ENCODE measurements at places on chromosomes 4 and X.

DNA sequence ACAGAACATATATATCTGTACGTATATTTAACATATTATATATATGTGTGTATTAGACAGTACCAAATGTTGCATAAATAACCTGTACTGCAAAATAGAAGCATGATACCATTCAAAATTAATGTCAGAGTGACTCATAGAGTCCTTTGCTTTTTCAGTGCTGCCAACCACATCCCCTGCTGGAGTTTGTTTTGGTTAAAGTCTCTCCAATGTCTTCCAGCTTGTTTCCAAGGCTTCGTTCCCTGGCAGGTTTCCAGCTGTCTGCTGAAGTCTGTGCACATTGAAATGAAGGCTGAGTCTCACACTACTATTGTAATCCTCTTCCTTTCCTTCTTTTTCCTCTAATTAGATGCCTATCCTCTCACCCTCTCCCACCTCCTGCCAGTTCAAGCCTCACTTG, 14.9 kb downstream of the NRK start:
- DNase-seq: peak; percentile 69

- no peak for DNase-seq
Observed at GRCh38 chr4:6548201-6548881, 26.6 kb upstream of the MAN2B2 start.

DNA sequence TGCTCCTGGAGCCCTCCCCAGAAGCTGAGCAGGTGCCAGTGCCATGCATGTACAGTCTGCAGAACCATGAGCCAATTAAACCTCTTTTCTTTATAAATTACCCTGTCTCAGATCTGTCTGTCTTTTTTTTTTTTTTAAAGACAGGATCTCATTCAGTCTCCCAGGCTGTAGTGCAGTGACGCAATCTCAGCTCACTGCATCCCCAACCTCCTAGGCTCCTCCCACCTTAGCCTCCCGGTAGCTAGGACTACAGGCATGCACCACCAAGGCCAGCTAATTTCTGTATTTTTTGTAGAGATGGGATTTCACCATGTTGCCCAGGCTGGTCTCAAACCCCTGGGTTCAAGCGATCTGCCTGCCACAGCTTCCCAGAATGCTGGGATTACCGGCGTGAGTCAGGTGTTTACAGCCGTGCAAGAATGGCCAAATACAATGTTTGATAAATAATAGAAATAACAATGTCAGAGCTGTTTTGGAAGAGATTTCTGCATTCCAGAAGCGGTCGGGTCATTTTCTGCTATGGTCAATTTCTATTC, 68.8 kb downstream of the SLC2A9 start:
- DNase-seq: no peak

- peak; percentile 64 for DNase-seq
Observed at GRCh38 chrX:13357925-13358324, 38.1 kb upstream of the ATXN3L start.

DNA sequence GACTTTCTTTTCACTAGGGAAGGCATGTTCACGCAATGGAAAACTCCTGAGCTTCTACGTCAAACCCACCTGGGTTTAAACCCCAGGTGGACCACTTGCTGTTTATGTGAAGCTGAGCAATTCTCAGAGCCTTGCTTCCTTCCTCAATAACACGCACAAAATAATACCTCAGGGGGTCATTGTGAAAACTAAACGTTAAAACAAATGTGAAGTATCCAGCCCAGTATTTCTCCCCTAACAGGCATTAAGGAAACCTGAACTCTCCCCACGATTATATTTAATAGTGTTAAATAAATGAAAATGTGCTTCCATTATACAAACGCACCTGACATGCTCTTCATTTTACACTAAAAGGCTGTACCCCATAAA, 117.5 kb downstream of the AFAP1 start:
- no peak for DNase-seq

GRCh38 chr4:184200296-184200695, 17.4 kb downstream of the ENPP6 start:
- DNase-seq: no peak

DNA sequence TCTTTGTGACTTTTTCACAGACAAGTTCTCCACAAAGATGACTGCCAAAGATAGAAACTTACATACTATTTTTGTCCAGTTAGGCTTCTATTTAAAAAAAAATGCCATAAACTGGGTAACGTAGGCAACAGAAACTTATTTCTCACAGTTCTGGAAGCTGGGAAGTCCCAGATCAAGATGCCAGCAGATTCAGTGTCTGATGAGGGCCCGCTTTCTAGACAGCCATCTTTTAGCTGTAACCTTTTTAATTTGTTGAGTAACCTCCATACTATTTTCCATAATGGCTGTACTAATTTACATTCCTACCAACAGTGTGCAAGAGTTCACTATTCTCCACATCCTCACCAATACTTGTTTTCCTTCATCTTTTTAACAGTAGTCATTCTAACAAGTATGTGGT, 55.5 kb downstream of the ARHGEF38 start:
- no peak for DNase-seq

GRCh38 chr4:85607624-85608023, 132.7 kb downstream of the ARHGAP24 start:
- DNase-seq: no peak

- no peak for DNase-seq
Observed at GRCh38 chr4:102506523-102506922, 5.4 kb downstream of the NFKB1 start.

DNA sequence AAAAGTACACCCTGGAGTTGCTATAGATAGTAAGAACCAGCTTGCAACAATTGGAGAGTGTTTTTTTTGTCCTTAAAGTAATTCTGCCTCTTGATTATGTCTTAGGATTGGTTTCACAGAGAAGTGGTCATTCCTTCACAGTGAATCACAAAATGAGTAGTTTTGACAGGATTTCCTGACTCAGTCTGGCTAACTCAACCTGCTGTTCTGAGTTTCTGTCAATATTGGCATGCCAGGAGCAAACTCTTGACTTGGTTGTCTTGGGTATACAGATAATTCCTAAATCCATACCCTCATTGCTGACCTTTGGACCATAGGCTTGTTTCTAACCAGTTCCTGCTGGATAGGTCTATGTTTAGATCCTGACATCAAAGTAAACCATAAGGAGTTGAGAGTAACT, 9.4 kb downstream of the FHIP1A start:
- DNase-seq: no peak

- no peak for DNase-seq
Observed at GRCh38 chr4:117575850-117576249, 458.4 kb upstream of the NDST3 start.

- no peak for DNase-seq
Observed at GRCh38 chr4:174669270-174669669, 147.0 kb upstream of the HPGD start.

DNA sequence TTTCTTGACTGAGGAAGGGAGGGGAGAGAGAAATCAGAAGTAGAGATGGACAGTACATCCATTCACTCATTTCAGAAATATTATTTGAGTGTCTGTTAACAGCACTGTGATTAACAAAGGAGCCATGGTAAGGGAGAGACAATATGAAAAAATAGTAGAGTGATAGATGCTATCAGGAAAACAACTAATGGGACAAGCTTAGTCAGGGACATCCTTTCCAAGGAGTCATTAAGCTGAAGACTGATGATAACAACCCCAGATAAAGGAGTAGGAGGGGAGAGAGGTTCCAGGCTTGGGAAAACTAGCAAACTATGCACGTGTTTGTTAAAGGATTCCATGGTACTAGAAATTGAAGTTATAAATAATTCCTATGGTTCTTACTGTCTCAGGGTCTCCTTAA, 122.2 kb downstream of the CBR4 start:
- no peak for DNase-seq

DNA sequence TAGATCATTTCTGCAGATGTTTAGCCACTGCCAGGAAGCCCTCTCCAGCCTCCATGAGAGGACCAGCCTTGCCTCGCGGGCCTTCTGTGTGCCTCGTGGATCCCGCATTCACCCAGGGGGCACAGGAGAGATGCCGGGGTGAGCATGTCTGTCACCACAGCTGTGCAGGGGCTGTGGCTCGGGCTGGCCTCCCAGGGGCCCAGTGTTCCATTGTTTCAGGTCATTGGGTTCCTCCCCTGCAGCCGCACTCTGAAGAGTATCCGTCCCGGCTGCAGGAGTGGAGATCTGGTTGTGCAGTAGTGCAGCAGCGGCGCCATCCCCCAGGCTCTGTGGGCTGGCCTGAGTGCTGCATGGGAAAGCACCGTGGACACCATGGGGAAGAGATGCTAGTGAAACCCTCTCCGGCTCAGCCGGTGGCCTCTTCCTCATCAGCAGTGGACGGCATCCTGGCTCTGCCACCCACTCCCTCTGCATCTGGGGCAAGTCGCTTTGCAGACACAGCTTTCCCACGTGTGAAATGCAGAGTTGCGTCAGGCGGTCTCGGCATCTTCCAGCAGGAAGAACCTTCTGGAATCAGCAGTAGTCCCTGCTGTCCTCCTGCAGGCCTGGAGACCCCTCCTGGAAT, 29.1 kb downstream of the TBC1D14 start:
- no peak for DNase-seq

DNA sequence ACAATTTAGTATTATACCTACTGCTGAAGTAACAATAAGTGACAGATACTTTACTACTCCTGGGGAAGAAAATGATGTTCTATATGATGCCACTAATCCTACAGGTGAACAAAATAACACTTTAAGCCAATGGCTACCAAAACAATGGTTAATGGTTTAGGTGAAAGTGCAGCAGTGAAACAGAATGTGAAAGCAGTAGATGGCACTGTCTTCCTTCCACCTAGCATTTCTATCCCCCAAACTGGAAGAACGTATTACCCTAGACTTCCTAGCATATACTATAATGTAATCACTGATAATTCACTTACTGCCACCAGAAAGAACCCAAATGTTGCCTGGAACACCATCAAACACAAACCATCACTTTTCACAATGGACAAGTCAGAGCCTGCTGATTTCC, 18.9 kb upstream of the CABS1 start:
- no peak for DNase-seq

DNA sequence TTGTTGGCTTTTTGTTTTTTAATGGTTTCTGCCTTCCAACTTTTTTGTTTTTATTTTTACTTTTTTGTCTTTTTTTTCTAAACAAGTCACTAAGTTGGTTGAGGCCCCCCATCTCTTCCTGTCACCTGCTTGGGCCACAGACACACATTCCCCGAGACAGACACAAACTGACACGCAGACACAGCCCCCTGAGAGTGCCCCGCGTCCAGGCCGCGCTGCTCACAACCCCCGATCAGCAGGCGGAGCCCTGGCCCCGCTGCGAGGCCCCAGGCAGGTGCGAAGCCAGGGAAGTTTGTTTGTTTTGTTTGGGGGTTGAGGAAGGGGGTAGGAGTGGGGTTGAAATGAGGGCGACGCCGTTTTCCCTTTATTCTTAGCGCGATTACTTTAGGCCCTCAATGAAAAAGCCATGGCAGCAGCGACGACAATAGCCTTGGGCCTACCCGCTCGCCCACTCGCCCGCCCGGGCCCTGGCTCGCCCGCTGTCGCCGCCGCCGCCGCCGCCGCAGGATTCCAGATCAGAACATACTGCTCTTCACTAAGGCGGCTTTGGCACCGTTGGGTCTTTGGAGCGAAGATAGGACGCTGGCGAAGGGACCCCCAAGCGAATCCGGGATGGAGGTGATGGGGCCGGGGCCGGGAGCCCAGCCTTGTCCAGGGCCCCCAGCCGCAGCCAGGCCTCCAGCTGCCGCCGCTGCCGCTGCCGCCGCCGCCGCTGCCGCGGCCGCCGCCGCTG, 3.1 kb downstream of the PHOX2B start:
- no peak for DNase-seq

DNA sequence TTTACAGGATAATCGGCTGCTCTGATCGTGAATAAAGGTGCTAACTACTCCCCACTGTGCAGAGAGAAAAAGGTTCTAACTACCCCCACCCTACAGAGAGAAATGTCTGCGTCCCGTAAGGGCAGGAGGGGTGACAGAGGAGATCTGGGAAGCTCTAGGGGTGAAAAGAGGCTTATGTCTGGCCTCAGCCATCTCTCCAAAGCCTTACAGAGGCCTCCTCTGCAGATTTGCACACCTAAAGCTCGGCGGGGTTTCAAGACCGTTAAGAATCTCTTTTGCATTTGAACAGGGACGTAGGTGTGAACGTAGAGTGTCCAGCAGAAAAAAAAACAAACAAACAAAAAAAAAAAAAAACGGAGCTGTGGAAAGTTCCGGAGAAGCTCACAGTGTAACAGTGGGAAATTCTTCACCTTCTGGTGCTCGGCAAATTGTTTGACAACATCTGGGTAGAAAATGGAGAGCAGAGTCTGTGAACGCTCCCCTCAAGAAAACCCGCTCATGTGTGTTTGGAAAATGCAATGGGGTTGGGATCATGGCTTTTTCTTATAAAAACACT, 161.0 kb downstream of the SHOX start:
- no peak for DNase-seq

Data from NCI-H446 treated with DMSO at 0.1 percent for 48 hours (cell line).